GM13976 (cell line): ENCODE measurements at places on chromosomes 2 and 18.

DNA sequence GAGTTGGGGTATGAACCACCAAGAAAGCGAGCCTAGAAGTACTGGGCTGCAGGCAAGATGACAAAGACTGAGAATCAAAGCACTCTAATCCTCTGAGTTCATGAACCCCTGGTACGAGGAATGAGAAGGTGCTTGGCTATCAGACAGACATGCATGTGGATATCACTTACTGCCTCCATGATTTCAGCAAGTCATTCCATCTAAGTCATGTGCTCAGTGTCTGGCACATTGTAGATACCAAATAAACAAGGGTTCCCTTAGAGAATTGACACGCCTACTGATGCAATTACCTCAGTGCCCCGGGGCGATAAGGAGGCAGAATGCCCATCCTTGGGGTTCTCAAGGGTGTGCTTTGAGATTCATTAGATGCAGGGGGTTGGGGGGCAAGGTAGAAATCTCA lies 125.6 kb upstream of the PKDCC start:
- DNase-seq: no peak

- DNase-seq: no peak
Measured at GRCh38 chr2:214902286-214902685, 92.8 kb upstream of the BARD1 start.

- no peak for DNase-seq
Measured at GRCh38 chr2:156182132-156182531, 150.4 kb downstream of the NR4A2 start.

DNA sequence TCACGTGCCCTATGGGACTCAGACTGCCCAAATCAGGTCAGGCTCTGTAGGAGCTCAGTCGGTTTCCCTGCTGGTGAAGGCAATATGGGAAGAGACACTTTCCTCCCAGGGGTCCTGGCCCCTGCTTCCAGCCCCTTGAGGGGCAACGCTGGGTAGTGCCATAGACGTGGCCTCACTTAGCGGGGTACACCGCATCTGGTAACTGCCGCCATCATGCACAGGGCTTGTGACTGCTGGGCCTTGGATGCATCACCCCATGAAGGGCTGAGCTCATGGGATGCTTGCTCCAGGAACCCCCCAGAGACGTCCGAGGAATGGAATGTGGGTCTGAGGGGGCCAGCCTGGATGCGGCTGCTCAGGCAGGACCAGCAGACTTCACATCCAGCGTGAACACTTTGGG lies 127.3 kb upstream of the HDAC4 start:
- DNase-seq: no peak

- no peak for DNase-seq
Measured at GRCh38 chr2:109239720-109240119, 110.7 kb downstream of the SH3RF3 start.

DNA sequence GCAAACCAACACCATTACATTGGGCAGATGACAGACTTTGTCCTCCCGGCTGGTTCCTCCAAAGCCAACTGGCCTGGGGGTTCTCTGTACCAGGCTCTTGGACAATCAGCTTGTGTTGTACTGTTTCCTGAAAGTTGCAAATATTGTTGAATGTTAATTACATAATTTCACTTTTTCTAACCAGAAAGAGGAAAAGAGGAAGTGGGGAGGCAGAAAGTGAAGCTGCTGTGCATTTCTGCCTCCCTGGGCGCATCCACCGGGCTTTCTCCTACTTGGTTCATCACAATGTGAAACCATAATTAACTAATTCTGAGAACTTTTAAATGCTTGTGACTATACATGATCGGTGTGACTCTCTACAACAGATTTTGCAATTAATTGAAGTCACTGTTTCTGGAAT lies 10.1 kb downstream of the TWIST2 start:
- no peak for DNase-seq

DNA sequence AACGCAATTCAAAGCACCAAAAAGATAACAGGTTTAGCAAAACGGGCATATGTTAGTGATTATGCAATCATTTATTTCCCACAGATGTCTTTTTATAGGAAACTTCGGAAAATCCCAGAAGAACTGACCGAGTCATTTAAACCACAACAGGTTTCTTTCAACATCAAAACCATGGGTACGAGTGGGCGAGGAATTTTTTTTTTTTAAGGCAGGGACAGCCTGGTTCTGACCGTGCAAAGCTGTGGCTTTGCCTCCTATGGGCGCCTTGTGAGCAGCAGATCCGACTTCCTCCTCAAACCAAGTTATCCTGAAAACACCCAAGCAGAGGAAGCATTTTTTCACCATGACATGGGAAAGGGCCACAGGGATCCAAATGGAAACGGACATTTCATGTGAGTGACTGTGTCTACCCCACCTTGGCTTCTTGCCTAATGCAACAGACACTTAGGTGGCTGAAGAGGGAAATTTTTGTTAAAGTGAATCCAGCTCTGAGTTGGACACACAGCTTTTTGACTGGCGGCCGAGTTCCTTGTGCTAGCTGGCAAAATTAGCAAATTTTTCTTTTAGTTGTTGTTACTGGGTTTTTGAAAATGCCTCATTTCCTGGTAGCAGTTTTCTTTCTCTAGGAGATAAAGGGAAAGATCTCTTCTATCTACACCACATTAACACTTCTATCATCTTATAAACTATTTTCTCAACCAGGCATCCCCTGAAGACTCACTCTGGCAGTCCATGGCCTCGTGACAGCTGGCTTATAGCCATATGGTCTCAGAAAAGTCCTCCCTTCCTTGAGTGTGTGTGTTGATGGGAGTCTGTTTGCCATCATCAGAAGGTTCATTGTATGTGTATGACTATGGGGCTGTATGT lies 487.4 kb upstream of the ZEB2 start:
- DNase-seq: no peak

GRCh38 chr2:9488583-9489547 lies 14.5 kb downstream of the IAH1 start:
- DNase-seq: no peak

DNA sequence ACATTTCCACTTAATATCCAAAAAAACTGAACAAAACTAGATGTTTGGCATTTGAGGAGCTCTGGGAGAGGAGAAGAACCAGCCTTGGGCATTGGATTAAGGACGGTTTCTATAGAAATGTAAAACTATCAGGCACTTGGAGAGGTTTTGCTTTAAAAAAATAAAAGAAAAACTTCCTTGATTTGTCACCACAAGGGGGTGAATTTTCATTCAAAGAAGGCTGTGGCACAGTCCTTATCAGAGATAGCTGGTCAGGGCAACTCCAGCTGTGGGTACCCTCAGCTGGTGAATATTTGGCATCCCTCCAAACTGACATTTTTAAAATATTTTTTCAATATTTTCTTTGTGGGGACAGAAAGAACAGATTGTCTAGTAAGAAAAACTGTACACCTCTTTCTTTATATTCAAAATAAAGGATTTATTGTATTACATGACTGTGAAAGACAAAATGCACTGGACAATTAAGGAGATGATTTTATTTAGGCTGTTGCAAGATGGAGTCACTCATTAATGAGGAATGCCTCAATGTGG lies 46.1 kb upstream of the TBC1D8 start:
- DNase-seq: no peak

GRCh38 chr18:12329125-12329698 lies 21.2 kb downstream of the TUBB6 start:
- no peak for DNase-seq

GRCh38 chr2:232026910-232027309 lies 65.4 kb downstream of the DIS3L2 start:
- peak; percentile 45 for DNase-seq

DNA sequence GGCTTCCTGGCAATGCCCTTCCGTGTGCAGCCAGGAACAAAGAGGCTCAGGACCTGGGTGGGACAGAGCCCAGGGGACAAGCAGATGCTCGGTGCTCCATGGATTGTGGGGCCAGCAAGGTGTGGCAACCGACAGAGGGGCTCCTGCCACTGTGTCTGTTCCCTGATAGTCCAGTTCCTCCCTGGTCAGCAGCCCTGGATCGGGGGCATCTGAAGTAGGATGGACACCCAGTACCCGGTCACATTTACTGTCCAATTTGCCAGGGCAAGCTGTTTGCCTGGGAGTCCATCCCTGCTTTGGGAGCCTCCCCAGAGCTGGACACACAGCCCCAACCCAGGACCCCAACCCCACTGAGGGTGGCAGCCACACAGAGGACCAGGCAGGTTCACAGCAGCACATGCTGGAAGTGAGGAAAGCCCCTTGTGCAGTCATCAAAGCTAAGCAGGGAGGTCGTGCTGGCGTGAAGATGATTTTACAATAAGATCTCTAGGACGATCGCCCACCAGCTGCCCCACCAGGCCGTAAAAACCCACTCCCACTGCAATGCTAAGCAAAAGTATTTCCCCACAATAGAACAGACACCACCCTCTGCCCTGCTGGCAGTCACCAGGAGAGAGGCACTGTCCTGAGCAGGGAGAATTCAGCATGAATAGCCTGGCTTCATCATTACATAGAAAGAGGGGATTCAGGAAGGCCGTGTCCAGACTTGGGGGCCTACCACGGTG lies 141.7 kb downstream of the NDUFA10 start:
- DNase-seq: peak; percentile 7

DNA sequence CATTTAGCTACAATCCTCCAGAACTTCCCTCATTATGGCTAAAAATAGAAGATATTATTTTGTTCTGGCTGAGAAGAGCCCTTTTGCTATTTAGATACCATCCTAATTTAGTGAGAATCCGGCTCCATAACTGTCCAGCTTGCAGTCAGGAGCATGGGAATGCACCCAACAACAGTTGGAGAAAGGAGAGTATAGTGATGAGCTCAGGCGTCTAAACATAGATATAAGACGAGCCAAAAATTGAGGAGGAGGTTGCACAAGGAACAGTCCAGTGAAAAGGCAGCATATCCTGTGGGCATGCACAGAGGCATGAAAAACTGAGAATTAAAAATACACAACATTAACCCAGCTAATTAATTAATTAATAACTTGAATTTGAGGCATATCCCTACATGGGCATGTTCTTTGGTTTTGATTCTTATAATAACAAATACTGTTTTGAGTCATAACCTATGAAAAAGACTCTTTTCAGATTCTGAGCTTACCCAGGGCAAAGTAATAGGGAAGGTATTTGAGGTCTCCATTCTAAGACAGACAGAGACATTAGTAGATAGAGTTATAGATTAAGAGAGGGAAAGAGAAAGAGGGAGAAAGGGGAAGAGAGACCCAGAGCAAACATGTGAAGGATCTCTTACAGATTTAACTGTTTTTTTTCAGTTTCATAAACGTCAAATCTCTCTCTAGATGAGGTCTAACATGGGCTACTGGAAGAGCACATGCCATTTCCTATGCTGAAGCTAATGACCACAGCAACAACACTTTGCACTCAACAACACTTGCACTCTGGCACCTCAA lies 311.2 kb downstream of the OSR1 start:
- peak; percentile 17 for DNase-seq

DNA sequence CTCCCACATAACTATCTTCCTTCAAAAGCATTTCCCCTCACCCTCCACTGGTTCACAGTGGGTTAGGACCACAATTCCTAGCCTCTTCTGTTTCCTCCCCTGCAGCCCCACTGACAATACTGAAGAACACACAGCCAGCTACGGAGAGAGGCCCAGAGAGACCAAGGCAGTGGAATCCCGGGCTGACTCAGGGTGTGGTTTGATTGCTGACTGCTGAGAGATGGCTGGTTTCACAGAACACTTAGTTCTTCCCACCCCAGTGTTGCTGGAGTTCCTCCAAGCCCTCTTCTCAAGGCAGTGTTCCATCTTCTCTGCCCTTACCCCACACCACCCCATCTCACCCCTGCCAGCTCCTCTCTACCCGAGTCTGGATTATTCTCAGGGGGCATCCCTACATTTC lies 43.3 kb upstream of the ZFP36L2 start:
- DNase-seq: peak; percentile 49

DNA sequence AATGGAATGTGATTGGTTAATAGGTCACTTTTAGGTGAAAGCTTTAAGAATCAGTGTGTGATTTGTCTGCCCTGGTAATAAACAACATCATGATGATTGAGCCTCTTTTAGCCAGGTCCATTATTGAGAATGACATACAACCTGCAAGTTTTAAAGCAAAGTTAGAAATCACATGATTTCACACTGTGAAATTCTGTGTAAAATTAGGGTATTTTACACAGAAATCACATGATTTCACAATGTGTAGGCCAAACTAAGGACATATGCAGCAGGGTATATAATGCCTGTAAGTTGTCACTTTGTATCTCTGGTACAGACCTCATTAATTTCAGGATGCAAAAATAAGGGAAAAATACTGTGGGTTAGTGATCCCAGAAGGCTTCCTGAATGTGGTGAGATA lies 16.7 kb downstream of the PSMD14 start:
- DNase-seq: no peak

DNA sequence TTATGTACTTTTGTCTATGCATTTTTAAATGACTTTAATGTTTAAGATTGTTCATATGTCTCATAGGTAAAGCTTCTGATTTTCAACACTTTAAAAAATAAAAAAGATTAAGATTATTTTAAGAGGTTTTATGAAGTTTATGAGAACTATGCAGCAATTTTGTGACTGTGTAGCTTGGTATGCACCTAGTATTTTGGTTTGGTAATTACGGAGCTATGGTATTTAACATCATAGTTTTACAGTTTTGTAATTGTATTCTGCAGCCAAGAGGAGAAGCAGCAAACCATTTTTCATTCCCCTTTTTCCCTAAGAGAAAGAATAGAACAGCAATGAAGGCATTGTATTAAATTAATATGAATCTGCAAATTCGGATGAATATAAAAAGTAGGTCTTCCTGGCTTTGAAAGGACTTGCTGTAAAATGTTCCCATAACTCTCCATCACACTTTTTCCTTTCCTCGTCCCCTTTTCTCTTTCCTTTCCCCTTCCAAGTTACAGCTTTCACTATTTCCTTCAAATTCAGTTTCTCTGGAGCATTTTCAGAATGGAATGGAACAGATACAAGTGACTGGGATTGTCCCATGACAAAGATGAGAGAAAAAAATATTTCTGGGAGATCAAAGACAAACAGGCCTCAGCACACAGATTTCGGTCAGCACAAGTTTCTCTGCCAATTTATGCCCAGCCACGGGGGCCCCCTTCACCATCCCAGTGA lies 26.1 kb upstream of the PIEZO2 start:
- no peak for DNase-seq

- no peak for DNase-seq
Measured at GRCh38 chr18:25239581-25240419, 112.2 kb downstream of the ZNF521 start.

GRCh38 chr2:160431441-160431840 lies 62.2 kb downstream of the RBMS1 start:
- no peak for DNase-seq

- no peak for DNase-seq
Measured at GRCh38 chr18:6031442-6031841, 136.1 kb upstream of the TMEM200C start.

- no peak for DNase-seq
Measured at GRCh38 chr2:219492575-219492974, 6.1 kb upstream of the GMPPA start.

GRCh38 chr2:200774920-200775319 lies 36.8 kb upstream of the BZW1 start:
- DNase-seq: no peak

GRCh38 chr2:47607005-47607679 lies 175.8 kb upstream of the MSH6 start:
- peak; percentile 3 for DNase-seq

- DNase-seq: no peak
Measured at GRCh38 chr2:97840198-97840597, 126.8 kb downstream of the ZAP70 start.

- no peak for DNase-seq
Measured at GRCh38 chr2:150232871-150233270, 254.6 kb downstream of the RND3 start.

- DNase-seq: peak; percentile 37
Measured at GRCh38 chr18:76491776-76492668, 3.0 kb downstream of the ZNF516 start.

- no peak for DNase-seq
Measured at GRCh38 chr18:10953672-10954071, 195.7 kb downstream of the PIEZO2 start.
